ENCODE measurements at places on chromosomes 16 and 17.

- DNase-seq: no peak
Observed at GRCh38 chr16:82183004-82183397, 13.0 kb upstream of the MPHOSPH6 start.

- DNase-seq: no peak
Observed at GRCh38 chr16:75236736-75237397, 14.6 kb downstream of the BCAR1 start.

DNA sequence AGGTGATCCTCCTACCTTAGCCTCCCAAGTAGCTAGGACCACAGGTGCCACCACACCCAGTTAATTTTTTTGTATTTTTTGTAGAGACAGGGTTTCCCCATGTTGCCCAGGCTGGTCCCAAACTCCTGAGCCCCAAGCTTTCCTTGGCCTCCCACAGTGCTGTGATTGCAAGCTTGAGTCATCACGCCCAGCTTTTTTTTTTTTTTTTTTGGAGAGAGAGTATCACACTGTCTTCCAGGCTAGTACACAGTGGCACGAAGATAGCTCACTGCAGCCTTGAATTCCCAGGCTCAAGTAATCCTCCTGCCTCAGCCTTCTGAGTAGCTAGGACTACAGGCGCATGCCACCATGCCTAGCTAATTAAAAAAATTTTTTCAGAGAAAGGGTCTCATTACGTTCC is 27.2 kb downstream of the HEATR9 start:
- no peak for DNase-seq

DNA sequence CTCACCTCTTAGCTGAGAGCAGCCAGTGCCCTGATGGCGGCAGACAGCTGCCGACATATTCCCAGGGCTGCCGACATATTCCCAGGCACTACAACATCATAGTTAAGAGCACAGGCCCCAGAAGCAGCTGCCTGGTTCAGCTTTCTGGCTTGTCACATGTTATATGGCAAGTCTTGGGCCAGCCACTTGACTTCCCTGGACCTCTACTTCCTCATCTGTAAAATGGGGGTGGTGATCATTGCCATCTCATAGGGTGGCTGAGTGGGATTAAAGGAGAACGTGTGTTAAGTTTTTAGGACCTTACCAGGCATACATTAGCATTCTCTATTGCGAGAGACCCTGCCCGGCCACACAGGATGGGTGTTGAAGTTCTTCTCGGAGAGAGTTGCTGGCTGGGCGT is 19.1 kb downstream of the CDIPT start:
- DNase-seq: no peak

GRCh38 chr17:31390426-31390747 is 1.1 kb upstream of the RAB11FIP4 start:
- no peak for DNase-seq

GRCh38 chr17:65366102-65366844 is 195.2 kb downstream of the AXIN2 start:
- no peak for DNase-seq

GRCh38 chr17:80704894-80705293 is 160.3 kb downstream of the RPTOR start:
- no peak for DNase-seq

DNA sequence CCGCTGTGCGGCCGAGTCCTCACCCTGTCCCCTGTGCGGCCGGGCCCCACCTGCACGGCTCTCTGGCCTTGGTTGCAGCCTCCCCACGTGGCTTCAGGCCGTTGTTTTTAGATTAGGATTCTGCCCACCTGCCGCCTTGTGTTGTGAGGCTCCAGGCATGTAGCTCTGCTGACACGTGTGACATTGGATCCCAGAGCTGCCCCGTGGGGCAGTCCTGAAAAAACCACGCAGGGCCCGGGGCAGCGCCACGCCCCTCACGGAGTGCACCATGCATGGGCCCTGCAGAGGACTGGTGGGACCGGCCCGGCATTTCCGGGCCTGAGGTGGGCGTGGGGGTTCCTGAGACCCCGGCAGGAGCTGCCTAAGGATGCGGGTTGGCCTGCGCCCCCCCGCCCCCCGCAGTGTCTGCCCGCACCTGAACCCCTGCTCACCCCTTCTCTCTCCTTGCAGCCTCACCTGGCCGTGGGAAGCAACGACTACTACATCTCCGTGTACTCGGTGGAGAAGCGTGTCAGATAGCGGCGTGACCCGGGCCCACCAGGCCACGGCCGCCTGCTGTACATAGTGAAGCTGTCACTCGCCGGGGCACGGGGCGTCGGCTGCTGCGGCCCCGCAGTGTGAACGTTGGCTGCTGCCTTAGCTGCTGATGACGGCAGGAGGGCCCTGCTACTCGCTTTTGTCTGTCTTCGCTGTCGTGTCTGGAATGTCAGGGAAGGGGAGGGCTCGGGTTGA is 27.7 kb upstream of the CHMP6 start:
- no peak for DNase-seq

- no peak for DNase-seq
Observed at GRCh38 chr17:17121162-17121561, 78.9 kb downstream of the MPRIP start.

- peak; percentile 36 for DNase-seq
Observed at GRCh38 chr17:79391376-79392233, 219.2 kb downstream of the RBFOX3 start.

GRCh38 chr16:6032438-6032837 is 934.8 kb upstream of the EEF2KMT start:
- no peak for DNase-seq

- no peak for DNase-seq
Observed at GRCh38 chr17:61366715-61367413, 32.8 kb upstream of the TBX2 start.

- DNase-seq: no peak
Observed at GRCh38 chr16:59113004-59113670, 379.0 kb upstream of the GOT2 start.

DNA sequence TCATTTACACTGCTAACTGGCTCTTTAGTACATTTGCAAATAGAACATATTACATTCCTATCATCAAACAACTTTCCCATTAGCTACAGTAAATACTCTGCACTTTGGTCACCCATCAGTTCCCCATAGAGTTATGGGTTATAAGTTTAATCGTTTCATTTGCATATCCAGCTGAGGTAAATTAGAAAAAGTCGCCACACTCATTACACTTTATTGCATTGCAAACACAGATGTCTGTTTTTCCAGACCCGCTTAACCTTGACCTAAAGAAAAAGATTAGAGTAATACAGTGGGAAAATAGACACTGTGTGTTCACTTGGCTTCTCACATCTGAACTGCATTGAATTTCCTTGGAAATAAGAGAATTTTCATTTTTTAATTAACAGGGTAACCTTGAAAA is 213.1 kb upstream of the PSMD7 start:
- no peak for DNase-seq

- DNase-seq: no peak
Observed at GRCh38 chr17:74922694-74923537, at the start of gene USH1G. Gene USH1G (minus strand): TSS chr17:74923255. CDS start chr17:74923073, 182 bp downstream.

GRCh38 chr17:76077584-76078110 is 1.3 kb upstream of the ZACN start:
- DNase-seq: no peak

GRCh38 chr16:19167710-19168370 is at the start of gene SYT17:
Gene SYT17 (plus strand): TSS chr16:19168240. CDS start chr16:19168647, 407 bp downstream.
- no peak for DNase-seq

DNA sequence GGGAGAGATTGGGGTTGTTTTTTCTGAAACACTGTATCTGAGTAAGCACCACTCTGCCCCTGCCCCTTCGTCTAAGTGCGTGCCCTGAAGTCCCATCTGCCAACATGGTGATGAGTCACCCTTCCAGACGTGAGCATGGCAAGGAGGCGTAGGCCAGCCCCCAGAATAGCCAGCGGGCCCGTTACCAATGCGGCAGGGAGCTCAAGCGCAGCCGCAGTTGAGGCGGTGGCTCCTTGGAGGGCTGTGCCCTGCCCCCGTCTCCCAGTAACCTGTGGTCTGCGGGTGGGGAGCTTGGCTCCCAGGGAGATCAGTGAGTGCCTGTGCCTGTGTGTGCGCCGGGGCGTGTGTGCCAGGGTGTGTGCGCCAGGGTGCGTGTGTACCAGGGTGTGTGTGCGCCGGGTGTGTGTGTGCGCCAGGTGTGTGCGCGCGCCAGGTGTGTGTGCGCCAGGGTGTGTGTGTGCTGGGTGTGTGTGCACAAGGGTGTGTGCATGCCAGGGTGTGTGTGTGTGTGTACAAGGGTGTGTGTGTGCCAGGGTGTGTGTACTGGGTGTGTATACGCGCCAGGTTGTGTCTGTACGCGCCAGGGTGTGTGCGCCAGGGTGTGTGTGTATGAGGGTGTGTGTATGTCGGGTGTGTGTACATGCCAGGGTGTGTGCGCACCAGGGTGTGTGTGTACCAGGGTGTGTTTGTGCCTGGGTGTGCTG is 98.6 kb upstream of the CHMP6 start:
- DNase-seq: no peak

GRCh38 chr17:12637015-12637414 is 28.7 kb upstream of the MYOCD start:
- DNase-seq: no peak

DNA sequence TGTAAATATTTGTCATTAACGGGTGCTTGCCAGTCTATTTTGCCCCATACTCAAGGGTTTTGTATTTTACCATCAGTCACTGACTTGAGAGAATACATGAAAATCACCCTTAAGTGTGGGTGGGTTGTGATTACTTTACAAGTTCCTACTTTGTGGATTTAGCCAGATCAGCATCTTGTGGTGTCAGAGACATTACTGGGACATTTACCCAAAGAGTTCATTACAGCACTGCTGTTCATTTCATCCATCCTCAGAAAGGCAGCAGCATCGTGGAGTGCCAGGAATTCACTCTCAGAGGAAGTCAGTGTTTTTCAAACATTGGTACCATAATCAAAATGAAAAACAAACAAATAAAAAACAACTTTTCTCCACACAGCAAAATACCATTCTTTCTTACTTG is 110.8 kb downstream of the CNTNAP4 start:
- DNase-seq: no peak

- DNase-seq: no peak
Observed at GRCh38 chr16:6891496-6891895, 441.1 kb upstream of the RBFOX1 start.

DNA sequence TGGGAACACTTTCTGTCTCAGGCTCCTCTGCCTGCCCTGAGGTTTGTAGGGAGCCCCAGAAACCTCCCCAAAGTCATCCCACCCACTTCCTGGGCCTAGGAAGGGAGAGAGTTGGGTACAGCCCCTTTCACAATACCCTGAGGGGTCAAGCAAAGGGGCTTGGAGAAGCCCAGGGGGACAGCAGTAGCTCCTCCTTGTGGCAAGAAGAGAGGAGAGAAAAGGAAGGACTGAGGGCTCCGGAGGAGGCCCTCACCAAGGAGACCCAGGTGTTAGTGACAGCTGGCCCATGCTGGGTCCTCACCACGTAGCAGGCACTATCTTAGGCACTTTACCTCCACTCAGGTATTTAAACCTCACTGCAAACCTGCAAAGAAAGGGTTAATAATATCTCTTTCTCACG is 112.8 kb downstream of the IRX5 start:
- no peak for DNase-seq

- no peak for DNase-seq
Observed at GRCh38 chr16:71807905-71808592, 585 bp downstream of the AP1G1 start.

DNA sequence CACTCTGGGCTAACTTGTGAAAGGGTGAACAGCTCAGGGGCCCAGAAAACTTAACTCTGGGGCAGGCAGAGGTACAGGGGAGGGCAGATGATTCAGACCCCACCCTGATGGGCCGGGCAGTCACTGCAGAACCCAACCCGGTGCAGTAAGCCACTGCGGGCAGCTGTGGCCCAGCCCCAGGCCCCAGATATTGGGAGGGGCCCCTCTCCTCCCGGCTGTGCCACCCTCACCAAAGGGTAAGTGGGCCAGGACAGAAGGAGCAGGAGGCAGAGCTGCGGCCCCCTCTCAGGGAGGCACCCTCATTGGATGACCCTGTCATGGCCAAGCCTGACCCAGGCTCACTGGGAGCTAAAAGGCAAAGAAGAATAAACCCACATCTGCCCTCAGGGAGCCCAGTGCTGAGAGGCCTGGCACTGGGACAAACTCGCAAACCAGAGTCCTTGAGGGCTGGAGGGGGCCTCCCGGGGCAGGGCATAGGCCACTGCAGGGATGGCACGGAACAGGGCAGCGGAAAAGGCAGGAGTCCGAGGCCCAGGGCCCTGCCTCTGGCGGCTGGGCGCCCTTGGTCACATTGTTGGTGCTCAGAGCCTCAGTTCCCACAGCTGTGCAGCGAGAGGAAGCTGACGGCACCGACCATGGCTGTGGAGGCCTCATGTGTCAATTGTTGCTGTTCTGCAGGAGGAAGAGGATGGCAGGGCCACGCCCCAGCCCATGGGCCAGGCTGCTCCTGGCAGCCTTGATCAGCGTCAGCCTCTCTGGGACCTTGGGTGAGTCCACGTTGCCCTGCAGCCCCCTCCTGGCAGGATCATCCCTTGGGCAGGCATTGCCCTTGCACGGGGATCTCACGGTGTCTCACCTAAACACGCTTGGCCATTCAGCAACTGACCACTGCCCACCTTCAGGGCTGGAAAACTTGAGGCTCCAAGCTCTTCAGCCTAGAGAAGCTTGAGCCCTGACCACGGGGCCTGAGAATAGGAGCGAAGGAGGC is 3.1 kb downstream of the ITGB4 start:
- DNase-seq: no peak

DNA sequence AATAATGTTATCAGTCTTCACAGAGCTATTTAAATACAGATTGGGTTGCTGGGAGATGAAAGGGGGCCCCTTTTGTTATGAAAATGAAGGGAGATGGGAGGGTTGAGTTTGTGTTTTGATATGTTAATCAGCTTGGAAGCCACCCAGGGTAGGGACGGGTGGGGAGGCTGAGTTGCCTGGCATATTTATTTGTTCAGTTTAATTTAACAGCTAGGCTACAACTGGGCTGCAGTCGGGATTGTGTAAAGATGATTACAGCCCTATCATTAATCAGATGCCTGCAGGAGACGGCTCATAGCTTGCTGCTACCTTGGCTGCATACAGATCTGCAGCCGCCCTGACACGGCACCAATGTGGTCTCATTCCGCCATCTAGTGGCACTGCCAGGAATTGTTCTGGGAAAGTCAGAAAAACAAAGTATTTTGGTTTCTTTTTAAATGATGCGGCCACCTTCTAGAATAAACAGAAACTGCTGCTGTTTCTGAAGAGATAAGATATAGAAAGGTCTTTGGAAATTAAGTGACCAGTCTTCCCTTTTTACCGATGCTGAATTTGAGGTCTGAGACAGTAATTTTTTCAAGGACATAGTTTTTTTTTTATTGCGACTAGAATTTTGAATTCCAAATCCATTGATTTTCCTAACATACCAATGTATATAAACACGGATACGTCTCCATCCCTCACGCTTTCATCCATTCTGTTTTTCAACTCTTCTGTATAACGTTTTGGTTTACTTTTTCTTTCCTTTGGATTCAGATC is 458.0 kb upstream of the ASIC2 start:
- DNase-seq: peak; percentile 45
